Dermis lymphatic vessel endothelial cell (primary cell): ENCODE measurements at places on chromosomes 3 and 15. TPM values are rescaled to one million over a fixed set of nuclear protein-coding genes. Genes with fewer than 3 reads are reported as not detected.

Gene PLSCR5
- total RNA-seq, result not detected in 2 replicates

Gene ATP10A
- total RNA-seq, result 0.09 and 0.54 TPM in 2 replicates

Gene ESYT3
- total RNA-seq, result not detected in 2 replicates

Gene SPINT1
- 0.33 and 0.34 TPM in 2 replicates for total RNA-seq

Gene KIF7
- 0.65 and 1.2 TPM in 2 replicates for total RNA-seq

Gene PLSCR4
- total RNA-seq, result 696 and 1,538 TPM in 2 replicates

Gene USP19
- total RNA-seq, result 32.7 and 39.1 TPM in 2 replicates

Gene LAMB2
- total RNA-seq, result 689 and 1,344 TPM in 2 replicates

Gene RETNLB
- total RNA-seq, result not detected in 2 replicates

Gene TMF1
- 23.7 and 30.0 TPM in 2 replicates for total RNA-seq

Gene CCDC33
- total RNA-seq, result not detected in 2 replicates

Gene TRPM1
- total RNA-seq, result 0.11 TPM in 1 of 2 replicates, not detected in the other

Gene FEZF2
- total RNA-seq, result not detected in 2 replicates

Gene TM6SF1
- total RNA-seq, result 19.7 and 30.3 TPM in 2 replicates

Gene NIPA2
- 54.9 and 57.1 TPM in 2 replicates for total RNA-seq

Gene EPHB1
- 1.6 and 2.1 TPM in 2 replicates for total RNA-seq

Gene INAFM2
- total RNA-seq, result 17.6 and 28.2 TPM in 2 replicates

Gene KIF15
- total RNA-seq, result 1.8 and 2.2 TPM in 2 replicates

Gene NAALADL2
- 0.11 and 0.52 TPM in 2 replicates for total RNA-seq

Gene FSD2
- not detected in 2 replicates for total RNA-seq

Gene TGM4
- total RNA-seq, result under 0.01 TPM in 1 of 2 replicates, not detected in the other

Gene PLA2G4D
- total RNA-seq, result not detected in 2 replicates

Gene C3orf85
- total RNA-seq, result not detected in 2 replicates

Gene HMCES
- 22.4 and 23.7 TPM in 2 replicates for total RNA-seq

Gene RBSN
- 19.0 and 23.6 TPM in 2 replicates for total RNA-seq

Gene SERPINI2
- total RNA-seq, result not detected in 2 replicates

Gene STARD5
- total RNA-seq, result 2.1 and 2.2 TPM in 2 replicates

Gene ARHGAP31
- total RNA-seq, result 23.4 and 30.4 TPM in 2 replicates

Gene SAMMSON
- not detected in 2 replicates for total RNA-seq

Gene IGF2BP2
- 30.8 and 33.2 TPM in 2 replicates for total RNA-seq

Gene HRH1
- 1.5 and 3.7 TPM in 2 replicates for total RNA-seq

Gene RBPMS2
- total RNA-seq, result 0.09 and 0.11 TPM in 2 replicates

Gene DOCK3
- total RNA-seq, result under 0.01 TPM in 2 replicates

Gene ZNF662
- total RNA-seq, result 0.33 and 2.1 TPM in 2 replicates

Gene MED12L
- total RNA-seq, result under 0.01 and 0.17 TPM in 2 replicates

Gene LOXL1
- 0.17 and 0.98 TPM in 2 replicates for total RNA-seq

Gene SLC9C1
- 0.11 and 0.17 TPM in 2 replicates for total RNA-seq

Gene CLN6
- total RNA-seq, result 6.1 and 9.9 TPM in 2 replicates

Gene NOX5
- under 0.01 and 0.09 TPM in 2 replicates for total RNA-seq

Gene WWTR1
- total RNA-seq, result 198 and 225 TPM in 2 replicates

Gene MKRN3
- total RNA-seq, result under 0.01 and 0.65 TPM in 2 replicates

Gene OSTN
- not detected in 2 replicates for total RNA-seq

Gene SOX14
- not detected in 2 replicates for total RNA-seq
